CD4-positive, alpha-beta T cell treated with Interleukin-2 at 100 ng/mL for 4 hours (primary cell): ENCODE measurements at places on chromosomes 12 and 14.

- DNase-seq: no peak
Measured at GRCh38 chr12:2768224-2768961, 26.4 kb upstream of the FKBP4 start.

DNA sequence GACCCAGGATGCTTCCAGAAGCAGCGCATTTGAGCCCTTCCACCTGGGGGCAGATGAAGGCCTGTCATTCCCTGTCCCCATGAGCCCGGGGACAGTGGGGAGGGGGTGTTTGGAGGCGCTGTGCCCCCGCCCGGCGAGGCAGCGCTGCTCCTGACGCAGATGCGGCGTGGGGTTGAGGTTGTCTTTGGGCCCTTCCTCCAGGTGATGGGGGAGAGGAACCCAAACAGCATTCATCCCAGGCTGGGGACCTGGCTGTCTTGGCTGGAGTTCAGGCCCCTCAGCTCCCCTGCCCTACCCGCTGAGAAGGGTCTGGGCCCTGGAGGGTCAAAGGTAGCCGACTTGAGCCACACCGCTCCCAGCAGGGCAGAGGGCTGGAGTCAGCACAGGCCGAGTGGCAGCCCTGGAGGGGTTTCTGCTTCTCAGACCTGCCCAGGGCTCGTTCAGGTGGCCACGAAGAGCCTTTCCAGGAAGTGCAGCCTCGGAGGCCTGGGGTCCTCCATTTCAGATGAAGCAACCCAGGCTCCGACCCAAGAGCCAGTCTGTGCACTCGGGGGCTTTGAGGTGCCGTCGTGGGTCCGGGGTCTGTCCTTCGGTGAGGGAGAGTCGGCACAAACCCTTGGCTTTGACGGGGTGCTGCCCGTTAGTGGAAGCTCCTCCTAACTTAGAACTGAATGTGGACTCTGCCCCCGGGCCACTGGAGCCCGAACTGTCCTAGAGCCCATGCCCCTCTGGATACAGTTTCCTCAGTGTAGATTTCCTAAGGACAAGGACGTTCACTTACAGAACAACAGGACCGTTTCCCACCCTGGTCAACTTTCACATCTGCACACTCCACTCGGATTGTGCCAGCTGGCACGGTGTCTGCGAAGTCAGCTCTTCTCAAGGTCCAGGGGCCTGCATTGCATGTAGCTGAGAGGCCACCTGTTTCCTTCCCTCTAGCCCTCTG is 16.1 kb downstream of the ACADS start:
- no peak for DNase-seq

- no peak for DNase-seq
Measured at GRCh38 chr14:38256533-38256840, 594 bp upstream of the CLEC14A start.

- no peak for DNase-seq
Measured at GRCh38 chr14:105432657-105433056, 13.0 kb downstream of the MTA1 start.

DNA sequence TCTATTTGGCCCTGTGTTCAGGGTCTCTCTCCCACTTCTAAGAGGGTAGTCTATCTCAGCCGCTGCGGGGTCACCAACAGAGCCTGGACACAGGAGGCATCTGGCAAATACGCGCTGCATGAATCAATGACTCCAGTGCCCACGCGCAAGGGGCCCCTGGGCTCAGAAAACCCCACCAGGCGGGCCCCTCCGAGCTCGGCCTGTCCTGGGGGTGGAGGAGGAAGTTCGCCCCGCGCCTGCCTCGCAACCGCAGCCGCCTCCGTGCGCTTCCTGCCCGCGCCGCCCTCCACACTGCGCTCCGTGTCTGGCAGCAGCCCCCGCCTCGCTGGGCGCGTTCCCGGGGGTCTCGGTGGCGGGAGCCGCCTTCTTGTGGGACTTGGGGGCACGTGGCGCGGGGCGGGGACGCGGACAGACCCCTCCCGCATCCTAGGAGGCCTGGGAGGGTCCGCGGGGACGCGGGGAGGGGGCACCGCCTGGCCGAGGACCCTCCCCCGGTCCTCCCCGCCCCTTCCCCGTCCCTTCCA is 811 bp upstream of the FBRSL1 start:
- DNase-seq: peak; percentile 42

DNA sequence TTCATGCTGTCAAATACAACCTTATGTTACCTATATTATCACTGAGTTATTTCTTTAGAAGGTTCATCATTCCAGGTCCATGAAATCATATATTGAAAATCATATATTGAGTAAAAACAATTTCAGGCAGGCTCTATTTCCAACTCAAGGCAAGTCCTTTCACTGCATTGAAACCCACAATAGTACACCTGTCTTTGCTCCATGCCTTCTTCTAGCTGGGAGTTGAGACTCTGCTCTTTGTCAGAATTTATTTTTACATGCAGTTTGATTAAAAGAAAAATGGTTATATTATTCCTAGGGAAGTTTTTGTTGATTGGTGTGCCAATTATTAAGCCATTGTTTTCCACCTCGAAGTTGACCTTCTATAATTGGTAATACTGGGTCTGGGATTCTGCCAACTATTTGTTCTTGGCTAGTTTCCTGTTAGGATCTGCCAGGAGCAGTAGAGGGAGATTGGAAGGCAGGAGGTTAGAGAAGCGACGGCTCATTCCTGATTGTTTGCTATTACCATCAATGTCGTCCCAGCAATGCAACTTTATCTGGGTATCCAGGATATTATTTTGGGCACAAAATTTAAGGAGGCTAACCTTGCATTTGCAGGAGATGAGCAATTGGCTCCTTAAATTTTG is 79.5 kb upstream of the MIS18BP1 start:
- DNase-seq: no peak

GRCh38 chr14:52922656-52923055 is 28.2 kb downstream of the FERMT2 start:
- no peak for DNase-seq
